ENCODE measurements at places on chromosomes 5 and 9. TPM values are rescaled to one million over a fixed set of nuclear protein-coding genes. Genes with fewer than 3 reads are reported as not detected.

Gene TMEM252
- total RNA-seq, result not detected

- H3K4me1 ChIP-seq, result peaks cover 10% of the 10 kb centered on the region
- H3K27me3 ChIP-seq, result no peaks in the 10 kb centered on the region
- H3K36me3 ChIP-seq, result peaks cover 23% of the 10 kb centered on the region
Measured at GRCh38 chr9:125472926-125473701, 211.5 kb downstream of the GAPVD1 start.

Gene INSL4
- not detected for total RNA-seq

GRCh38 chr5:62727861-62728260 is 149.2 kb downstream of the LRRC70 start:
- H3K4me3 ChIP-seq, result no peak overlapping the region
- no peak for DNase-seq
- no peaks in the 10 kb centered on the region for H3K36me3 ChIP-seq
- H3K27ac ChIP-seq, result no peak overlapping the region
- H3K27me3 ChIP-seq, result no peaks in the 10 kb centered on the region

DNA sequence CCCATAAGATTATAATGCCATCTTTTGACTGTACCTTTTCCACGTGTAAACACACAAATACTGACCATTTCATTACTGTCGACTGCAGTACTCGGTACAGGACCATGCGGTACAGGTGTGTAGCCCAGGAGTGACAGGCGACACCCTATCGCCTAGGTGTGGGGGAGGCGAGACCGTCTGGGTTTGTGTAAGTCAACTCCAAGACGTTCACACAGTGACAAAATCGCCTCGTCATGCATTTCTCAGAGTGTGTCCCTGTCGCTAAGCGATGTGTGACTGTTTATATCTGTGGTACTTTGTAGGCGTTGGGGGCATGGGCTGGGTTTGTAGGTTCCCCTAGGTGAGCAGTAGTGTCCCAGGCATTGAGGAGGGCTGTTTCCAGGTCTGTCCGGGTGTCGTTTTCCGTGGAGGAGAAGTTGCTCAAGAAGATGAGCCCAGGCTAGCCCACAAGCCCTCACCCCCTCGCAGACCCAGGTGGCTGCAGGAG is 20.3 kb downstream of the NEK6 start:
- peaks cover 50% of the 10 kb centered on the region for H3K4me1 ChIP-seq
- H3K27me3 ChIP-seq, result no peaks in the 10 kb centered on the region
- no peak for DNase-seq
- H3K4me3 ChIP-seq, result no peak overlapping the region
- no peak overlapping the region for H3K27ac ChIP-seq

- no peaks in the 10 kb centered on the region for H3K36me3 ChIP-seq
- no peaks in the 10 kb centered on the region for H3K27me3 ChIP-seq
- DNase-seq, result no peak
- no peak overlapping the region for H3K4me3 ChIP-seq
- H3K4me1 ChIP-seq, result no peaks in the 10 kb centered on the region
- no peak overlapping the region for H3K27ac ChIP-seq
Measured at GRCh38 chr5:77984587-77984986, 208.4 kb upstream of the TBCA start.

DNA sequence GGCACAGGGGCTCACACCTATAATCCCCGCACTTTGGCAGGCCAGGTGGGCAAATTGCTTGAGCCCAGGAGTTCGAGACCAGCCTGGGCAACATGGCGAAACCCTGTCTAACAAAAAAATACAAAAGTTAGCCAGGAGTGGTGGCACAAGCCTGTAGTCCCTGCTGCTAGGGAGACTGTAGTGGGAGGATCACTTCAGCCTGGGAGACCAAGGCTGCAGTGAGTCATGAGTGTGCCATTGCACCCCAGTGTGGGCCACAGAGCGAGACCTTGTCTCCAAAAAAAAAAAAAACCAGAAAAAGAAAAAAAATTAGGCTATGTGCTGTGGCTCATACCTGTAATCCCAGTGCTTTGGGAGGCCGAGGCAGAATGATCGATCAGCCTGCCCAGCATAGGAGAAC is 58.5 kb upstream of the EIF4EBP3 start:
- H3K27me3 ChIP-seq, result no peaks in the 10 kb centered on the region
- no peak for DNase-seq
- no peaks in the 10 kb centered on the region for H3K4me1 ChIP-seq

- no peaks in the 10 kb centered on the region for H3K36me3 ChIP-seq
- no peak overlapping the region for H3K27ac ChIP-seq
- H3K27me3 ChIP-seq, result no peaks in the 10 kb centered on the region
- no peak for DNase-seq
- no peak overlapping the region for H3K4me3 ChIP-seq
Measured at GRCh38 chr9:136563646-136564325, 17.9 kb upstream of the NOTCH1 start.

DNA sequence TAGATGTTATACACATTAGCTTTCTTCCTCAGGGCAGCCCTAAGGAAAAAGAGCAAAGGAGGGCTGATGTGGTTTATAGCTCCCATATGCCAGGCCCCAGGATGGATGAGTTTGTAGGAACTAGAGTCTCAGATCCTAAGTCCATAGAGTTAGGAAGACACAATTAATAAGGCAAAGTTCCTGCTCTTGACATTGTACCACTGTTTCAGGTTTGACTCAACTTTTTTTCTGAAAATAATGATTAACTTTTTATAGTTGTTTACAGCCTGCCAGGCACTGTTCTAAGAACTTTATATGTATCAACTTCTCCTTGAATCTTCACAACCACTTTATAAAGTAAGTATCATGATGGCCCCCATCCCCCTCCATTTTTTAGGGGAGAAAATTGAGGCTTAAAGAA is 339.5 kb downstream of the PDE4D start:
- no peak overlapping the region for H3K27ac ChIP-seq
- no peaks in the 10 kb centered on the region for H3K36me3 ChIP-seq
- no peak overlapping the region for H3K4me3 ChIP-seq

Gene PDZD2
- total RNA-seq, result 115 TPM

- no peaks in the 10 kb centered on the region for H3K36me3 ChIP-seq
- H3K4me3 ChIP-seq, result no peak overlapping the region
- H3K27ac ChIP-seq, result no peak overlapping the region
- H3K4me1 ChIP-seq, result peaks cover 11% of the 10 kb centered on the region
- DNase-seq, result no peak
Measured at GRCh38 chr5:148998174-148998797, 64.6 kb downstream of the SH3TC2 start.

GRCh38 chr9:134611046-134611445 is 30.6 kb upstream of the COL5A1 start:
- no peaks in the 10 kb centered on the region for H3K36me3 ChIP-seq
- no peak for DNase-seq
- no peak overlapping the region for H3K4me3 ChIP-seq
- H3K4me1 ChIP-seq, result no peaks in the 10 kb centered on the region
- H3K27me3 ChIP-seq, result no peaks in the 10 kb centered on the region

Gene ANKRD33B
- total RNA-seq, result 16.7 TPM

DNA sequence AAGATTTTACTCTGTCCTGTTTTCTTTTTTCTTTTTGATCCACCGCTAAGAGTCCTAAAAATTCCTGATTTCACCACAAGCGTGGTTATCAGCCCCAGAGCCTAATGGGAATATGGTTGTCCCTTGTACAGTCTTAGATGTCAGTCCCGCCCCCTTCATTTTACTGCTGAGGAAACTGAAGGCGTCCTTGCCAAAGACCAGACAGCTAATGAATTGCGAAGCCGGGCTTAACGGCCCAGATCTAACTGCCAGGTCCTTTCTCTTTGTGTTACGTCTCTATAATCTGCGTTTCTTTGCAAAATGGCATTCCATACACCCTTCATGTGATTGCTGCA is 497 bp downstream of the NSA2 start:
- DNase-seq, result no peak
- H3K4me3 ChIP-seq, result peak overlapping the region; percentile 99
- H3K27ac ChIP-seq, result peak overlapping the region; percentile 88
- peaks cover 28% of the 10 kb centered on the region for H3K4me1 ChIP-seq
- H3K27me3 ChIP-seq, result no peaks in the 10 kb centered on the region

Gene CFAP77
- not detected for total RNA-seq

Data from suprapubic skin (tissue), 4 donors.